ENCODE measurements at places on chromosomes 16 and 17.

DNA sequence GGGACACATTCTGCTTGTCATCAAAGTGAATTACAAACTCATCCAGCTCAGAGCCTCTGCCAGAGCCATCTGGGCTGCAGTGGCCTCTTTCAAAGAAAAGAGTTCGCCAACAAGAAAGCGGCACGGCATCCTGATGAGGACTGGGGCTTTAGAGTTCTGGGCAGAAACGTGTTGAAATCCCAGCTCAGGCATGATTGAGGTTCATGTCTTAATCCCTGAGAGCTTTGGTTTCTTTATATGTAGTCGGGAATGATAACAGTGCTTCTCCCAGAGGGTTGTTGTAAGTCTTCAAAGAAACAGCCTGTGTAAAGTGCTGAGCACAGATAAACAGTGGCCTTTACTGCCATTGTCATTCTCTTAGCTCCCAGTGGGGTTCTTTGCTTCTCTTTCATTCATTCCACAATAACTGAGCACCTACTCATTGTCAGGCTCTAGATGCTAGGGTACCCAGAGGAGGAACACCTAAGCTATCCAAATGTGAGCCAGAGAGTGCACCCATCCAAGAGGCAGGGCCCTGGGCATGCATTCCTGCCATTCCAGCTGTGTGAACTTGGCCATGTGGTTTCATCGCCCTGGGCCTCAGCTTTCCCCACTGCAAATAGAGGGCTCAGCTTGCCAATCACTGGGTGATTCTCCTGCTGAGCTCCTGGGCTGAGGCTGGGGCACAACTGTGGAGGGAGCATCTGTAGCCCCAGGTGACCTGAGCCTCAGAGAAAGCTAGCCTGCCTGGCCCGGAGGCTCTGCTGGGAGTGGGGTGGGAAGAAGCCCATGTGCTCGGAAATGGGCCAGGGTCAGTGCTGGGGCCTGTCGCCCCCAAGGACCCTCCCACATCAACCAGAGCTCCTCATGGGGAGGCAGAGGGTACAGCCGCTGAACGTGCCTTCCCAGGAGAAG is 38.3 kb upstream of the CRHR1 start:
- DNase-seq = no peak

DNA sequence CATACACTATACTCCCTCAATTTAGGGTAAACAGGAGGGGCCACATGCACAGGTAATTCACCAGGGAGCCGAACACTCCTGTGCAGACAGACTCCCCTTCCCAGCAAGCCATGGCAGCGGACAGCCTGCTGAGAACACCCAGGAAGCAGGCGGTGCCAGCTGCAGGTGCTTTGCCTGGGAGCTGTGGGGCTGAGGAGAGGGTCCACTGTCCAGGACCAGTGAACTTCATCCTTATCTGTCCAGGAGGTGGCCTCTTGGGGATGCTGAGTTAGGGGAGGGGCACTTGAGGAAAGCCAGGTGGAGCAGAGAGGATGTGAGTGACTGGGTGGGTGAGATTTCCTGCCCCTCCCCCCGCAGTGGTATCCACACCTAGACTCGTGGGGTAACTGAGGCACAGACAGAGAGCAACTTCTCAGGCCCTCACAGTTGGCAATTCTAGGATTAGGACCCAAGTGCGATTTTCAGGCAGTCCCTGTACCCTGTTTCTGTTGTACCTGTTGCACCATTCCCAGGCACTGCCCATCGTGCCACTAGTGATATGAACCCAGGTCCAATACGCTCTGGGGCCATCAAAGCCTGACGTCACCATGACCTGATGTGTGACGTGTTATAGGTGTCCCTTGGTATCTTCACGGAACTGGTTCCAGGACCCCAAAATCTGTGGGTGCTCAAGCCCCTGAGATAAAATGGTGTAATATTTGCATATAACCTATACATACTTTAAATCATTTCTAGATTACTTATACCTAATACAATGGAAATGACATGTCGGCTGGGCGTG is 1.2 kb downstream of the GRN start:
- no peak for DNase-seq

DNA sequence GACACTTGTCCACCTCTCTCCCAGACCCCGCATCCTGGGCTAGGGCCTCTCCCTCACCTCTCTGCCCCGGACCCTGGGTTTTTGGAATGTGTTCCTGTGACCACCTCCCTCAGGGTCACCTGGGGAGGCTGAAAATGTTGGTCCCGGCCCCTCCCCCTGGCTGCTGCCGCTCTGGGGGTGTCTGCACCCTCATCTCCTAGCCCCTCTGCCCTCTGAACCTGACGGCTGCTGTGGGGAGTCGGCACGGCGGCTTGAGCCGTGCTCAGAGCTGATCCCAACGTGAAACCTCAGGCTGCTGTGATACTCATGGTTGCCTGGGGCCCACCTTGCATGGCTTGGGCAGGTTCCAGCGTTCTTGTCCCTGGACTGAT is 42.8 kb downstream of the ADCY7 start:
- DNase-seq = no peak

DNA sequence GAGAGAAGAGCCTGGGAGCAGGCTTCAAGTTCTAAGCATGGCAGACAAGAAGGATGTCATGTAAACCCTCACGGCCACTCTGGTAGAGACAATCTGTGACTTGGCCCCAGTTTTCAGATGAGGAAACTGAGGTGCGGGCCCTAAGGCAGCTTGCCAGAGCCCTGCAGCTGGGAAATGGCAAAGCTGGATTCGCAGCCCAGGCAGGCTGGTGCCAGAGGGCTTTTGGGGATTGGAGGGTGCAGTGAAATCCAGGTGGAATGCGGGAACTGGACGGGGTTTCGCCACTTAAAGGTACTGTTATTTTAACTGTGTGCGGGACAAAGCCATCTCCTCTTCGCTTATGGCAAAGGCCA is 477 bp upstream of the OSGIN1 start:
- no peak for DNase-seq

DNA sequence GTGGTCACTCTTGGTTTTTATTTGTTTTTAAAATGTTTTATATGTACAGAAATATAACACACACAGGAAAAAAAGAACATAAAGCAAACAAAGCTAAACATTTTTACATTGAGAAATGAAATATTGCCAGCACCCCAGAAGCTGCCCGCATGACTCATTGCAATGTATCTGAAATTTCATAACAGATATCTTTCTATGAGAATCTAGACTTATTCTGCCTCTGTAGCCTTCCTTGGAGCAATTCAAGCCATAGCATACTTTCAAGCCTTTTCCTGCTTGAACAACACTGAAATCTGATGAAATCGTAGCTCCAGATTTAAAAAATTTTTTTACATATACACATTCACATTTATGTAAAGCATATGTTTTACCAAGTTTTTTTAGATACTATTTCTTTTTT is 86.9 kb downstream of the RBBP6 start:
- DNase-seq = no peak

GRCh38 chr17:79946352-79947231 is 89.1 kb downstream of the TBC1D16 start:
- no peak for DNase-seq

GRCh38 chr17:9195961-9196670 is 174.8 kb downstream of the NTN1 start:
- DNase-seq = no peak

DNA sequence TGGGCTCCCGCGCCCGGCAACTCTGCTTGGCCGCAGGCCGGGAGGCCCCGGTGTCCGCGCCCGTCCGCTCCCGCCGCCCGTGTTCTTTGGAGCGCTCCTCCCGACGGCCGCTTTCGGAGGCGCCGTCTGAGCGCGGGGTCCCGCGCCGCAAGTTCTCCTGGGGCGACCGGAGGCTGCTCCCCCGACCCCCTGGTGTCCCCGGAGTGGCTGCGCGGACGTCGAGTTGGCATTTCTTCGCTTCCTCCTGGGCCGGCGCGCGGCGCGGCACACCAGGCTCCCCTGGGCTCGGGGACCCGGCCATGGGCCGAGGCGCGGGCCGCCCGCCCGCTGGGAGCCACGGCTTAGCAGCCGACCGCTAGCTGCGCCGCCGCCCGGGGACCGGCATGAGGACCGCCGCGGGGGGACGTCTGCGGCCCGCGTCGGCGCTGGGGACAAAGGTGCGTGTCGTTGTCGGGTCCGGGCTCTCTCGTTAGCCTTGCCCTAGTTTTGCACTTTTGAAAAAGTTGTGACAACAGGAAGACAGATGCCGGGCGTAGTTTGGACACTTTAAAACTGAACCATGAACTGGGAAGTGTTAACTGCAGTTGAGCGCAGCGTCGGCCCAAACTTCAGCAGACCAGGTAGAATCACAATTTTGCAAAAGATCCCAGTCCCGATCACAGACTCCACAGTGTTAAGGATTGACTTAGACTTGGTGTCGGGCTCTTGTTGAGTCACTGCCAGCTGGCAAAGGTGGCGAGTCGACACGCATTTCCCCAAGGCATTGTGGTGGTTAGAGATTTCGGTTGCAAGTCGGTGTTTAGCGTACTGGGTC is 700 bp downstream of the UBN1 start:
- DNase-seq = peak; percentile 47

GRCh38 chr16:83686726-83687125 is 121.1 kb upstream of the HSBP1 start:
- DNase-seq = no peak

DNA sequence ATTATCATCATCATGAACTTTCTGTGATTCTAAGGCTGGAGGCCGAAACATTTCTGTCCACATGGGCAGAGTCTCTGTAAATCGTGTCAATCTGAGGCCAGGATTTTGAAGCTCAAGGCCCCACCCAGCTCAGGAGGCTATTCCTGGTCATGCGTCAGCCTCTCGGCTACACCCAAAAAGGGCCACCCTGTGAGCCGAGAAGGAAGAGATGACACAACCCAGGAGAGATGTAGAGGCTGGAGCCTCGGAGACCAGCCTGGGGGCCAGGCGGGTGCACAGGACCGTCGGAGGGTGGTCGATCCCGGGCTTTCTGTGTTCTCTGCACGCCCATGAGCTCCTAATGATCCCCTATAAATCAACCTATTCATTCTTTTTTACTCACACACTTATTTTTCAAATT is 1.1 kb upstream of the CACNG1 start:
- DNase-seq = no peak

GRCh38 chr17:82117139-82118090 is 19.4 kb upstream of the FASN start:
- no peak for DNase-seq

DNA sequence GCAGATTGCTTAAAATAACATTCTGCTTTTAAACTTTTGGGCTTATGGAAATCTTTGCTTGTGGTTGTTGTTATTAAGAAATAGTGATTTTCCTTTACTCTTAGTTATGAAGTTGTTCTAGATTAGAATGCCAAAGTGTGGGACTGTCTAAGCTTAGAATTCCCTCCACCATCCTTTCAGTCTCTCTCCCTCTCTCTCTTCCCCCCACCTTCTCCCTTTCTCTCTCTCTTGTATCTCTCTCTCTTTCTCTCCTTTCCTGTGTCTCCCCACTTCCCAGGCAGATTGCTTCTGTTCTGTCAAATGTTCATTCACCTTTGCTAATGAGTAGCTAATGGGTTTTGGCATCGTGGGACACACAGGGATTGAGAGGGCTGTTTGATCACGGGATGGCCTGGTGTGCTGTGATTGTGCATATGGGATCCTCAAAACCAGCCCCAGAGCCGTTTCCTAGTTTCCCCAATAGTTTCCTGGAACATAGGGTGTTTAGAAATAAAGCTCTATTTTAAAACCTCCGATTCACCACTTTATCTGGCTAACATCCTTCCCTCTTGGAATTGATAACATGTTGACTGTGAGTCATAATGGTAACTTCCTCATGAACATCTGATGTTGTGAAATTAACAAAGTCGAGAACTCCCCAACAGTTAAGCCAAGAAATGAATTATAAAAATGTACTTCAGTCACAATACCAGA is 502.6 kb downstream of the TMEM114 start:
- no peak for DNase-seq

- peak; percentile 90 for DNase-seq
These were observed 956 bp upstream of the CHD3 start for GRCh38 chr17:7887482-7888183.

GRCh38 chr16:66039793-66040192 is 326.7 kb upstream of the CDH5 start:
- DNase-seq = no peak

GRCh38 chr17:72344613-72345012 is 223.8 kb downstream of the SOX9 start:
- no peak for DNase-seq

DNA sequence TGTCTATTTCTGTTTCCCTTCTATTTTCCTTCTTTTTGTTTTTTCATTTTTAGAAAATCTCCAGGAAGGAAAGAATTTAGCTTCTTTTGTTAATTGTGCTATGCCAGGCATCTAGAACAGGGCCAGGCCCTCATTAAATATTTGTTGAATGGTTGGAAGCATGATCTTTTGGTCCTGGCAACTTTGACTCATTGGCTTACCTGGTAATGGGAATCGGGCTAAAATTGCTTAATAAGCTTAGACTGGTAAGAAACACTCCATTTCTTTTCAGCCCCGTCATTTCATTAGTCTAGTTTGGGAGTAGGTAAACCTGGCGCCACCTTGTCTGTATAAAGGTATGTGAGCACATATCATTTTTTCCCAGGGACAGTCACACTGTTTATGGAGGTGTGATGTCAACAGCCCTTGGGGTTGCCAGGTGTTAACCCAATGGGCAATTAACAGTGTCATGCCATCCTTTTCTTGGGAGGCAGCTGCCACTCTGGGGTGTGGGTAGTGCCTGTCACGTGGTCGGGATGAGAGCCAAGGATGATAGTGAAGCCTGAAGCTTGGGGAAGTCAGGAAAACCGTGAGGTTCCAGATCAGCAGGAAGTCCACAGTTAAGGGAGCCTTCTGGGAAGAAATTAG is 9.5 kb upstream of the NDEL1 start:
- no peak for DNase-seq

DNA sequence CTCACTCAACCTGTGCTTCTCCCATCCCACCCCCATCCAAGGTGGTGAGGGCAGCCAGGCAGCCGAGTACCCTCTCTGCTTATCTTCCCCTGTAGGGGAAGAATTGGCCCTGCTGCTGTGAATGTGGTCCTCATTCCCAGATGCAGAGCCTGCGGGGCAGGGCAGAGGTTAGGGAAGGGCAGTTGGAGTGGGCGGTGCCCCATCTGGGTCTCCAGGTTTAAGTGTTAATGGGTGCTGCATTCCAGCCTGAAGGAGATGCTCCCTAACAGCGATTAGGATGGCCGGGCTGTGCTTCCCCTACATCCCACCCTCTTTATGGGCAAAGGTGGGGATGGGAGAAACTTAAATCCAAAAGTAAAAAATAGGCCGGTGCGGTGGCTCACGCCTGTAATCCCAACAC is 12.1 kb downstream of the TMEM95 start:
- DNase-seq = no peak

DNA sequence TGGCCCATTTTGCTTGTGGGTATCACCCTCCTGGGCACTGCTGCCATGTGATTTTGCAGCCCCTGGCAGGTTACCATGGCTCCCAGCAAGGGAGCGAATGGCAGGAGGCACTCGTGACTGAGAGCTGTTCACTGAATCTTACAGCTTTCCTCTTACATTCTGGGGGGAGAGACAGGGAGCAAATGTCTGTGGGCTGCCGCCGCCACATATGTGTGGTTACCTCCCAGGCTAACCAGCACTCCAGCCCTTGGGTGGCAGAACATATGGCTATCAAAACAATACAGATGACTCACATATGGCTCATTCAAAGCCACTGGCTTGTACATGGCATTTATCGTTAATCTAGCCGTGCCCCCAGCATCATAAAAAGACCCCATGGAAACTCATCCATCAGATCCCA is 19.8 kb downstream of the GTF3C1 start:
- no peak for DNase-seq

GRCh38 chr17:5915337-5915736 is 154.8 kb upstream of the WSCD1 start:
- no peak for DNase-seq

Data from stimulated activated CD4-positive, alpha-beta T cell treated with anti-CD3 and anti-CD28 coated beads, Interleukin-2, amount 100 ng/mL, for 24 hours (primary cell).